ENCODE measurements at places on chromosomes 13 and 19. TPM values are rescaled to one million over a fixed set of nuclear protein-coding genes. Genes with fewer than 3 reads are reported as not detected.
A peak's percentile ranks its signal among the peaks of the same experiment; 100 is the strongest.

Gene EPS8L1
- polyA plus RNA-seq, result 21.0 TPM

Gene PSG11
- not detected for polyA plus RNA-seq

Gene PRTN3
- not detected for polyA plus RNA-seq

Gene ZNF90
- not detected for polyA plus RNA-seq

DNA sequence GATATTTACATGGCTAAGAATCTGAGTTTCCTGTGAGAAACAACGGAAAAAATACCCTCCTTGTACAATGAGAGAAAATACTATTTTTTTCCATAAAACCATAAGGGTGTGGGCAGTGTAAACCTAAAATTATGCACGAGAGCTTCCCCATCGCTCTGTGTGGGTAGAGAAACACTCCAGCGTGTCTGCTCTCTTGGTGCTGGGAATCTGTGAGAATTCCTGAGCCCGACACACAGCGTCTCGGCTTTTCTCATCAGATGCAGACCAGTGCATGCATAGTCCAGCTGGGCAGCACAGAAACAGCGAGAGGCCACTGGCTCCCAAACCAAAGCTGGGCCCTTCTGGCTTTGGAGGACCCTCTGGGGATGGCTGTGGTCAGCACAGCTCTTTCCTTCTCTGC, 12.0 kb downstream of the PLPP2 start:
- H3K36me3 ChIP-seq, result no peaks in the 10 kb centered on the region
- no peak for DNase-seq
- H3K27ac ChIP-seq, result no peak overlapping the region
- H3K27me3 ChIP-seq, result no peaks in the 10 kb centered on the region

- H3K4me3 ChIP-seq, result no peak overlapping the region
- H3K4me1 ChIP-seq, result no peaks in the 10 kb centered on the region
- peaks cover 7% of the 10 kb centered on the region for H3K36me3 ChIP-seq
- H3K27me3 ChIP-seq, result no peaks in the 10 kb centered on the region
- no peak overlapping the region for H3K27ac ChIP-seq
Measured at GRCh38 chr13:77048681-77049080, 21.7 kb upstream of the FBXL3 start.

- H3K27me3 ChIP-seq, result no peaks in the 10 kb centered on the region
- H3K36me3 ChIP-seq, result no peaks in the 10 kb centered on the region
- H3K4me1 ChIP-seq, result no peaks in the 10 kb centered on the region
- no peak for DNase-seq
- no peak overlapping the region for H3K27ac ChIP-seq
- no peak overlapping the region for H3K4me3 ChIP-seq
Measured at GRCh38 chr19:46441866-46442265, 13.1 kb upstream of the PNMA8C start.

DNA sequence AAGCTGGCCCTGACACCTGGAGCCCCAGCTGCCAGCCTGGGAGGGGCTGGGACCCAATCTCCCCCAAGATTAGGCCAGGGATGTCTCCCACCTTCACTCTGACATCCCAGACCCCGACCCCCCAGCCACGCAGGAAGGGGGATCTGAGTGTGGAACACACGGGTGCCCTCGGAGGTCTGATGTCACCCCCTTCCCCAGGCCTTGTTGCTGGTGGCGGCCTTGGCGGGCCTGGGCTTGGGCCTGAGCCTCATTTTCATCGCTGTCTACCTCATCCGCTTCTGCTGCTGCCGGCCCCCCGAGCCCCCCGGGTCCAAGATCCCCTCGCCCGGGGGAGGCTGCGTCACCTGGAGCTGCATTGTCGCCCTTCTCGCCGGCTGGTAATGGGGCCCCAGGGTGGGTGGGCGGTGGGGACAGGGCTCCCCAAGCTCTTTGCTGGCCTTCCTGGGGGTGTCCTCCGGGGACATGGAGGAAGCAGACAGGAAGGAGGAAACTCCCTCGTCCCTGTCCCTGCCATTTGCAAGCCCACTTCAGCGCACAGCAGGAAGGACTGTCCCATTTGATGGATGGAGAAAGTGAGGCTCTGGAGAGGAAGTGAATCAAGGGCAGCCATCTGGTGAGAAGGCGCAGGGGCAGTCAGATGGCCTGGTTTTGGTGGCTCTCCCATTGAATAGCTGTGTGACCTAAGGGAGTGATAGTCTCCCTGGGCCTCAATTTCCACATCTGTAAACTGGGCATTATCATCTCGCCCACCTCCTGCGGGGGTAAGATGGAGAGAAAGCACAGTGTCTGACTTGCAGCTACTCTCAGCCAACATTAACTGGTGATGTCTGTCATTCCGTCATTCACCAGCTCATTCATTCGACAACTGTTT, 3.9 kb downstream of the TTYH1 start:
- H3K27ac ChIP-seq, result no peak overlapping the region
- DNase-seq, result no peak
- H3K4me1 ChIP-seq, result no peaks in the 10 kb centered on the region
- peaks cover 2% of the 10 kb centered on the region for H3K27me3 ChIP-seq

DNA sequence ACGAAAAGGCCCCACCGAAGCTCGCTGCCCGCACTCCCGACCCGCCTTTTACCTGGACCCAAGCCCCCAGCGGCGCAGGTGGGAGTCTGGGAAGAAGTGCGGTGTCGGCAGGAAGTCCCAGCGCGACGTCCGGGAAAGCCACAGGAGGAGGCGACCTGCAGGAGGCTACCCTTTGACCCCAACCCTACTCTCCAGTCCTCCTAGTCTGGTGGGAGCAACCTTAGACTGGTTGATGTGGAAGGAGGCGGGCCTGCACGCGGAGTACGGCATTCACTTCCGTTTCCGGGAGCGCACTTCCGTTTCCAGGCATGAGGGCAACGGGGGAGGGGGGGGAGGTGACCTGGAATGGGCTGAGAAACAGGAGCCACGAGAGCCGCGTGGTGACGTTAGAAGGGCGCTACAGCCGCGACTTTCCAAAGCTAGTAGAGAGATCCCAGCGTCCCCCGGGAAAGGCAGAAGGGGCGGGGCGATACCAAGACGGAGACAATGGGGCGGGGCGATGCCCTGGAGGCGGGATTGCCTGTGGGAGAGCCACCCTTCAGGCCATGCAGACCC, 28.5 kb downstream of the ZNF266 start:
- H3K4me1 ChIP-seq, result no peaks in the 10 kb centered on the region
- peak overlapping the region; percentile 57 for H3K4me3 ChIP-seq
- no peak overlapping the region for H3K27ac ChIP-seq
- DNase-seq, result peak; percentile 86
- H3K36me3 ChIP-seq, result no peaks in the 10 kb centered on the region

DNA sequence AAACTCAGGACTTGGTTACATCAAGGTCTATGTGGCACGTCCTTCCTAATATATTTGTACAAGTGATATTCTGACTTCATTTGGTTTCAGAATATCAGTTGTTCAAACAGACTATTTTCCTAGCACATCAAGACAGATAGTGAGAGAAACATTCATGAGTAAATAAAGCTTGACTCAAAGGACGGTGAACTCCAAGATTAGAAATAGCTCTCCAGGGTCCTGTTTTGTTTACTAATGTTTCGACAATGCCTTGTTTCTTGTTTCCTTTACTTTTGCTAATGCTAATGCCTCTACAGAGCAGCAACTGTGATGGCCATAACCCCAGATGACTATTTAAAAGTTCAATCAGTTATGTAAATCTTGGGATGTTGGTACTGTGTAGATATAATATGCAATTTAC, 313.9 kb downstream of the KLF12 start:
- H3K4me1 ChIP-seq, result peaks cover 2% of the 10 kb centered on the region
- H3K4me3 ChIP-seq, result no peak overlapping the region
- no peak overlapping the region for H3K27ac ChIP-seq
- no peaks in the 10 kb centered on the region for H3K36me3 ChIP-seq

GRCh38 chr13:46551410-46552302, 1.3 kb upstream of the LRCH1 start:
- peaks cover 12% of the 10 kb centered on the region for H3K4me1 ChIP-seq
- H3K27ac ChIP-seq, result no peak overlapping the region
- DNase-seq, result peak; percentile 80
- no peak overlapping the region for H3K4me3 ChIP-seq
- no peaks in the 10 kb centered on the region for H3K36me3 ChIP-seq

DNA sequence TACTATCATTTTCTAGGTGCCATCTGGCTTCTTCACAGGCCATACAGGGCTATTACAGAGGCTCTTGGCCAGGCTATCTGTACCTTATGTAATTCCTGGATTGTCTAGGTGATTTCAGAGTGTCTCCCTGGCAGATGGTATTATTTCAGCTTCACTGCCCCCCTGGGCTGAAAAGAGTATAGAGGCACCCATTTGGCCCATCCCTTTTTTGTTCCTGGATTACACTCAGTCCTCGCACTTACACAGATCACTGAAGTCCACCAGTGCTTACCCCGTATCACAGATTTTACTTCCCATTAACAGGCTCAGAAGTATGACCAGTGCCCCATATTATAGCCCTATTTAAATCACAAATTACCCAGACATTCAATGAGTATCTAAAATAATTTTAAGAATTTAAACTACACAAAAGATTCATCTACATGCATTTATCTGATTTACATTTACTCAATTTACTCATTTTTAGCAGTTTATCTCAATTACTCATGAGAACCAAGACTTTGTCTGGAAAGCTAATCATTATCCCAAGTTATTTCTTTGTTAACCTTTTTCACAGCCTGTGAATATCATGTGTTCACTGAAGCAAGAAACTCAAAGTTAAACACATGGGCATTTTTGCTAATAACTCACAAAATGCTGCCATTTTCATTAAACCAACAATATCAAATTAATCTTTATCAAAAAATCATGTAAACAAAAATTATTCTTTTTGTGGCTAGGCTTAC, 121.0 kb downstream of the PCDH20 start:
- no peak for DNase-seq
- H3K27me3 ChIP-seq, result no peaks in the 10 kb centered on the region
- H3K4me3 ChIP-seq, result no peak overlapping the region
- no peaks in the 10 kb centered on the region for H3K4me1 ChIP-seq

Measured in small intestine (tissue), 16 donors.